ENCODE measurements at places on chromosomes 11 and 22.
A peak's percentile ranks its signal among the peaks of the same experiment; 100 is the strongest.

DNA sequence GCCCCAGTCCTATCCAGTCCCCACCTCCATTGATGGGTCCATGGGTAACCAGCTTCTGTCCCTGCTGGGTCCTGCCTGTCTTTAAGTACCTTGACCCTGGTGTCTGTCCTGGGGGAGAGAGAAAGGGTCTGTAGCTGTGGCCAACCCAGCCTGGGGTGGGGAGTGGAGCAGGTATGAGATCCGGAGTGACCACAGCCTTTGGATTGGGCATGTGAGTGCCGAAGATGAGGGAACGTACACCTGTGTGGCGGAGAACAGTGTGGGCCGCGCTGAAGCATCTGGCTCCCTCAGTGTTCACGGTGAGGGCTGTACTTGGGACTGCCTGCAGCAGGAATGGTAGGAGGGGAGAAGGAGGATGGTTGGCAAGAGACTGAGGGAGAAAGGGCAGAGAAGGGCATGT, 5.2 kb downstream of the ROBO3 start:
- DNase-seq, result no peak

GRCh38 chr11:110430267-110431050, 711 bp downstream of the FDX1 start:
- DNase-seq, result no peak

DNA sequence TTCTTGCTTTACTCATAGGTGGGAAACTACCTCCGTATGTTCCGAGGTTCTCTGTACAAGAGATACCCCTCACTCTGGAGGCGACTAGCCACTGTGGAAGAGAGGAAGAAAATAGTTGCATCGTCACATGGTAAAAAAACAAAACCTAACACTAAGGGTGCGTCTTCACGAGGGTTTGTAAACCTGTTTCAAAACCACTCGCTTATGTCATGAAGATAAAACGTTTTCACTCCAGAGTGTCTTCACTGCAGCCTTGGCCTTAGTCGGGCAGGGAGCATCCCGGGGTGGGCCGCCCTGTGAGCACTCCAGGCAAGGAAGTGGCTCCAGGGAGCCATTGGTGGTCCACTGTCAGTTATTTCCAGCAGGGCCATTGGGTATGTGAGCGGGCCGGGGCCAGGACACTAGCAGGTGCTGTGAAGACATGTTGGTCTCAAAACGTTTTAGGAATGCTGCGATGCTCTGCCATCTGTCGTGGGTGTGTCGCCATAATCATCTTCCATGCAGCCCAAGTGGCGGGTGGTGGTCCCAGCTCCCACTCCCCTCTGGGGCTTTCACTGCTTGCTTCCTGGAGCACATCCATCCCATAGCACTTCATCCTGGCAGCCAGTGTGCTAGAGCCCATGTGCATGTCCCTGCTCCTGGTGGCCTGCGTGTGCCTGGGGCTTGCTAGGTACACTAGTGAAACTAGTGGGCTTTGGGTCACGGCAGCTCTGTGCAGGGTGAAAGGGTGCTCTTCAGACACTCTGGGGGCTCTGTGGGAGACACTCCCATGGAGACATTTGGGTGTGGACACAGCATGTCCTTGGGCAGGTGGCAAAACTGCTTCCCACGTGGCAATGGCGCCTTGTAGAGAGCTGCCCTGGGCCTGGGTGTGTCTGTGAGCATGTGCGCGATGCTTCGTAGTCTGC, 5.2 kb downstream of the SMARCB1 start:
- no peak for DNase-seq

- no peak for DNase-seq
Observed at GRCh38 chr22:41517172-41518047, 26.9 kb downstream of the POLR3H start.

DNA sequence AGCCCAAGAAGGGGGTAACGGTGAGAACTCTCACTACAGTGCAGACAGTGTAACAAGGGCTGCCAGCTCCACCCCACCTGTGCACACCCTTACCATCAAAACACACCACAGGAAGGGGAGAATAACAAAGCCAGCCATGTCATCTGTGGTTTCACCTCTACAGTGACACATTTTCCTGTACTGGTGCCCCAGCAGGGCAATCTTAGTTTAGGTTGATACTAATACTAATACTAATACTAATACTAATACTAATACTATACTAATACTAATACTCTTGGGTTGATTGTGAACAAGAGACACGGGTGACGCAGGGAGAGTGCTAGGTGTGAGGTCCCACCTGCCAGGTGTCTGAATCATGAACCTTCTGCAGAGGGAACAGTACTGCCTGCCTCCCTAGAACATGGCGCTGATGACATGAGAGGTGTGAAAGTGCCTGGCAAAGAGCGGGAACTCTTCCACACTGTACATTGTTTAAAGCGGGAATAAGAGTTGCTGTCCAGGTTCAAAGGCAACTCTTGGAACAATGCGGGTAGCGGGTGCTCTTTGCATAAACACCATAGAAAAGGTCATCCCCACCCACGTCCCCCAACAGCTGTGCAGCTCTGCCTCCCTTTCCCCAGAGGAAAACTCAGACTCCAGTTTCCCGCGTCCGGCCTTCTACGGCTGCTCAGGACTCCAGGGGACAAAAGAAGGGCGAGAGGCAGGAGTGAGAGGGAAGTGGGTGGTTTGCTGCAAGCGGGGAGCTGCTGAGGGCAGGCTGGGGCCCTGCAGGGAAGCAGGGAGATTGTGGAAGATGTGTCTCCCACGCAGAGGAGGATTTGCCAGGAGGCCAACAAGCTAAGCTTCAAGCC, 25.0 kb upstream of the TMPRSS4 start:
- DNase-seq, result peak; percentile 27

GRCh38 chr11:75959540-75959939, 144.5 kb downstream of the UVRAG start:
- DNase-seq, result no peak

DNA sequence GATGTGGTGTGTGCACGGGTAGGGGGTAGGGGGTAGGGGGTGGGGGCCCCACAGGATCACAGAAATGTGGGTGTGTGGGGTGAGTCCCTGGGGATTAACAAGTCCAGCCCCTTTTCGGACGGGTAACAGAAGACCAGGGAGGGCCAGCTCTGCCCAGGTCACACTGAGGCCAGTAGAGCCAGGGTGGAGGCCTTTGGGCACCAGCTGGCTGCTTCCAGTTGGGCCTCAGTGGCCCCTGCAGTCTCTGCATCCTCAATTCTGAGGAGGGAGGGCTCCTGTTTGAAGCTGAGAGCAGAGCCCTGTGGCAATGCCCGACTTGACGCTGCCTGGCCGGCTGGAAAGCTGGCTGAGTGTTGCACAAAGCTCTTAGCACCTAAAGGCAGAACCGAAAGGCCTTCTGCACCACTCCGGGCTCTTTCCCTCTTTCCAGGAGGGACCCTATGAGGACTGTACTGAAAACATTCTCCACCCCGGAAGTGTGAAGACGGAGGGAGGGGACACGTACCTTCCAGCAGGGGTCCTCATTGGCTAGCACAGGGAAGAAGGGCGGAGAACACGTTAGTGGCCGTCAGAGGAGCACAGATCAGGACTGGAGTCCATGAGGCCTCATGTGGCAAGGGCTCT, 120.4 kb downstream of the PHF21B start:
- no peak for DNase-seq

- DNase-seq, result no peak
Observed at GRCh38 chr11:87804176-87804575, 371.1 kb downstream of the RAB38 start.

DNA sequence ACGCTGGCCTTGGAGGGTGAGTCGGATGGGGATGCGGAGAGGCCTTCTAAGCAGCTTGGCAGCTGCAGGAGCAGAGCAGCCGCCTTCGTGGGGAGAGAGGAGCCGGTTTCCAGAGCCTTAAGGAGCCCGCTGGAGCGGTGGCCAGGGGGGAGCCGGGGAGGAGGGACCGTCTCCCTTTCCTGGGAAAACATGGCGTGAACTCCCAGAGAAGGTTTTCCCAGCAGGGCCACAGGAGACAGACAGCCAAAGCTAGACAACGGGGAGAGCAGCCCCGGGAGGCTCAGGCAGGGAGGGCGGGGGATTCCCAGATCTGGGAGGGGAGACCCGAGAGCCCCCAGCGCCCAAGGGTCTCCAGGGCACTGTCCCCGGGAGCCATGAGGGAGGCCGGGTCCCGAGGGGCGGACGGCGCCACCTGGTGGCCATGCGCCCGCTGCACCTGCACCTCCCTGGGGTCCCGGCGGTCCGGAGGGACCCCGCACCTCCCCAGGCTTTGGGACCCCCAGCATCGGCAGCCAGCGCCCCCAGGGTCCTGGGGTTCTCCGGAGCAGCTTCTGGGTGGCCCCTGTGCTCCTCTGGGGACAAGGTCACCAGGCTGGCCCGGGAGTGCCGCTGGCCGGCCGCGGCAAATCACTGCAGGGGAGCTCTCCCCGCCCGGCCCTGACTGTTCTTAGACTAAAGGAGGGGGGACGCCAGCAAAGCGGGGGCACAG, 2.4 kb upstream of the SYT8 start:
- peak; percentile 48 for DNase-seq

- peak; percentile 34 for DNase-seq
Observed at GRCh38 chr11:10930972-10931760, 73.3 kb upstream of the ZBED5 start.

GRCh38 chr11:3830730-3831129, 10.0 kb downstream of the RHOG start:
- no peak for DNase-seq

GRCh38 chr11:94876222-94876621, 97.1 kb downstream of the CWC15 start:
- DNase-seq, result no peak
